Glutamatergic neuron (in vitro differentiated cells): ENCODE measurements at places on chromosomes 4 and X. TPM values are rescaled to one million over a fixed set of nuclear protein-coding genes. Genes with fewer than 3 reads are reported as not detected.

The HMX1 gene
- total RNA-seq = 1.7 TPM

The C1QTNF7 gene
- total RNA-seq = not detected

The CD38 gene
- total RNA-seq = 0.37 TPM

The CT45A8 gene
- not detected for total RNA-seq

The RBM47 gene
- total RNA-seq = 0.98 TPM

The STBD1 gene
- 15.9 TPM for total RNA-seq

The DCLK2 gene
- total RNA-seq = 36.8 TPM

The DCAF8L2 gene
- not detected for total RNA-seq

GRCh38 chr4:175873707-175874106 is 61.6 kb upstream of the GPM6A start:
- no peaks in the 10 kb centered on the region for H3K36me3 ChIP-seq
- peaks cover 29% of the 10 kb centered on the region for H3K4me1 ChIP-seq
- H3K27me3 ChIP-seq = peaks cover 6% of the 10 kb centered on the region
- peak overlapping the region; percentile 16 for H3K4me3 ChIP-seq
- no peak for DNase-seq

DNA sequence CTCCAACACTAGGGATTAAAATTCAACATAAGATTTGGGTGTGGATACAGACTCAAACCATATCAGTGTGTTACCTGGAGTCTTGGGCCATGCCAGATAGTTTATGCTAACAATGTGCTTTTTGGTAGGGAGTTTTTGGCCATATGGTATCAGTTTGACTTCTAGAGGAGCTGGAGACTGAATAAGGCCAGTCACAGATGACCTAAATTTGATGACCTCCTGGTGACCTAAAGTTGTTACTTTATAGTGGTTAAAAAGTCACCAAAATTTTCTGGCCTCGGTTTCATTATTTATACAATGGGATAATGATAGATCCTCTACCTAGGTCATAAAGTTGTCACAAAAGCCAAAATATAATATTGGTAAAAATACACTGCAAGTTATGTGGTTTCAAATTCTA is 877.1 kb downstream of the RAPGEF2 start:
- no peak overlapping the region for H3K4me3 ChIP-seq
- no peak for DNase-seq

DNA sequence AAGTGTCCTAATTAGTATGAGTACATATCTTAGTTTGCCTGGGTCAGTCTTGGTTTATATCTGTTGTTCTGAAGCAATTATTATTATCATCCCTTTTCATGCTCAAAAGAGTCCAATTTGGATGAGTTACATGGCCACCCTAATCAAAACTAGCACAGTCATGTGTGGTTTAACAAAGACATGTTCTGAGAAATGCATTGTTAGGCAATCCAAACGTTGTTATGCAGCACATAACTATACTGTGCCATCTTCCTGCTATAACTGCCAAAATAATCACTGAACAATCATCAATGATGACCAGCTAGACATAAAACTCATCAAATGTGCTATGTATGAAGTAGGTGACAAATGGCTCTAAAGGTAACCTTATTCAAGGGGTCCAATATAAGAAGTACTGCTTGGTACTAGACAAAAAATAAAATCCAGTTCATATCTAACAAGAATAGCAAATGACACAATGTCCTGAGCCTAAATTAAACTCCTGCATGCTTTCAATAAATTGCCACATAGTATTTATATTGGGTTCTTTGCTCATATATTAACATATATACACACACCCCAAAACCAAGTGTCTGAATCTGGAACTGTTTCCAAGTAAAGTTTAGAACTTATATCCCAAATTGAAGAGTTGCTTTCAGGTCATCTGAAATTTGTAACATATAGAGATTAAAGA is 41.9 kb downstream of the CNOT6L start:
- no peak overlapping the region for H3K4me3 ChIP-seq
- no peak for DNase-seq
- no peaks in the 10 kb centered on the region for H3K36me3 ChIP-seq
- H3K27ac ChIP-seq = no peak overlapping the region
- no peaks in the 10 kb centered on the region for H3K4me1 ChIP-seq

DNA sequence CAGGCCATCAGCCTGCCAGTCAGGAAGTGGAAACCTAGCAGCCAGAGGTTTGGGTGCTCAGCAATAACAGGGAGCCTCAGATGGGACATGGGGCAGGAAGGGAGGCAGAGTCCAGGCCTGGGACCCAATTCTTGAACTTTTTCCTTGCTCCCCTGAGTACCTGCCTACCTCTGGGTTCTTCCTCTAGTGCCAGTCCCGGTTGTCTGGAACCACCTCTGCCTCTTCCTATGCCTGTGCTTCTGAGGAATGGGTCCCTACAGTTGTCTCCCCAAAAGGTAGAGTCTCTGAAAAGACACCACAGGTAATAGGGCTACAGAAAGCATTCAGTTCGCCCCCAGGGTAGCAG is 212.4 kb upstream of the MAMLD1 start:
- no peaks in the 10 kb centered on the region for H3K36me3 ChIP-seq
- H3K27ac ChIP-seq = no peak overlapping the region
- H3K27me3 ChIP-seq = no peaks in the 10 kb centered on the region

- no peaks in the 10 kb centered on the region for H3K27me3 ChIP-seq
- no peaks in the 10 kb centered on the region for H3K36me3 ChIP-seq
- H3K4me1 ChIP-seq = no peaks in the 10 kb centered on the region
- no peak for DNase-seq
- H3K27ac ChIP-seq = no peak overlapping the region
- no peak overlapping the region for H3K4me3 ChIP-seq
These were observed 10.5 kb upstream of the GJB1 start for GRCh38 chrX:71212536-71212935.

DNA sequence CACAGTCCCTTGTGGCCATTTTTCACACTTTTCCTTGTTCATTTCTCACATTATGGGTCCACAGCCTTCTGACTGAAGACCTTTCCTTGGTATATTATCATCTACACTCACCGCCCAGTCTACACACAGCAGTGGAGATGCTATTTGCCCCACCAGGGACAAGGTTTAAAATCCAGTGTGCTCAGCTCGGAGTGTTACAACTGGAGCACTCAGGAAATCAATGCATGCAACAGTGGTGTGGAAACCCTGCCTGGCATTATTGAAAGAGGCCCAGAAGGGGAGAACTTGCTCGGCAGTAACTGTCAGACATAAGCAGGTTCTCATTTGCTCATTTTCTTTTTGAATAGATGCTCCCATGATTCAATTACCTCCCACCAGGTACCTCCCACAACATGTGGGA is 340.9 kb downstream of the DHRSX start:
- no peaks in the 10 kb centered on the region for H3K4me1 ChIP-seq
- peak overlapping the region; percentile 52 for H3K4me3 ChIP-seq
- DNase-seq = no peak
- peaks cover 27% of the 10 kb centered on the region for H3K36me3 ChIP-seq
- H3K27me3 ChIP-seq = peaks cover 6% of the 10 kb centered on the region

- no peaks in the 10 kb centered on the region for H3K4me1 ChIP-seq
- H3K27me3 ChIP-seq = peaks cover 2% of the 10 kb centered on the region
- H3K36me3 ChIP-seq = no peaks in the 10 kb centered on the region
- DNase-seq = no peak
These were observed 16.3 kb upstream of the TAB3 start for GRCh38 chrX:30905321-30905720.

GRCh38 chr4:182975806-182976205 is 58.6 kb upstream of the DCTD start:
- DNase-seq = no peak
- peaks cover 7% of the 10 kb centered on the region for H3K36me3 ChIP-seq
- no peak overlapping the region for H3K4me3 ChIP-seq
- H3K27ac ChIP-seq = no peak overlapping the region
- H3K27me3 ChIP-seq = peaks cover 2% of the 10 kb centered on the region
- no peaks in the 10 kb centered on the region for H3K4me1 ChIP-seq
